ENCODE measurements at places on chromosomes 13 and 19. TPM values are rescaled to one million over a fixed set of nuclear protein-coding genes. Genes with fewer than 3 reads are reported as not detected.
A peak's percentile ranks its signal among the peaks of the same experiment; 100 is the strongest.

DNA sequence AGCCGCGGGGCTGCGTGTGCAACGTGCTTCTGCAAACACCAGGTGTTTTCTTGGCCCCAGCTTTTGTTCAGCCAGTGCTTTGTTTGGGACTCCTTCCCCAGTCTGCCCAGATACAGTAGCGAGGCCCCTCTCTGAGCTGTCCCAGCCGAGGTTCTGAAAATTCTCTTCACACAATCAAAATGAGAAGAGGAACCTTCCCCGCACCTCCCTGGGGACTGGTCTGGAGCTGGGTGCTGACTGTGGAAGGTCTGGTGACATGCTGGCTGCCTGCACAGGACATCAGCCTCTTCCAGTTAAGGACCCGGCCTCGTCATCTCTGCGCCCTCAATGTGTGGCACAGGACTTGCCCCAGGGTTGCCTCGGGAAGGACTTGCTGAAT lies 4.2 kb downstream of the ATP4A start:
- peaks cover 62% of the 10 kb centered on the region for H3K27me3 ChIP-seq
- H3K4me3 ChIP-seq = no peak overlapping the region
- peaks cover 13% of the 10 kb centered on the region for H3K4me1 ChIP-seq
- no peak for DNase-seq
- H3K27ac ChIP-seq = no peak overlapping the region
- H3K36me3 ChIP-seq = no peaks in the 10 kb centered on the region

GRCh38 chr19:42228641-42229040 lies 8.5 kb downstream of the ZNF526 start:
- H3K27me3 ChIP-seq = no peaks in the 10 kb centered on the region
- peaks cover 96% of the 10 kb centered on the region for H3K36me3 ChIP-seq
- no peak overlapping the region for H3K27ac ChIP-seq
- H3K4me3 ChIP-seq = no peak overlapping the region

- H3K27ac ChIP-seq = no peak overlapping the region
- no peak for DNase-seq
- no peak overlapping the region for H3K4me3 ChIP-seq
- H3K27me3 ChIP-seq = peaks cover 5% of the 10 kb centered on the region
- H3K36me3 ChIP-seq = no peaks in the 10 kb centered on the region
These were observed 10.6 kb upstream of the UBE2S start for GRCh38 chr19:55418185-55418584.

GRCh38 chr13:33543631-33544265 lies 258.2 kb upstream of the STARD13 start:
- no peaks in the 10 kb centered on the region for H3K36me3 ChIP-seq
- no peaks in the 10 kb centered on the region for H3K27me3 ChIP-seq
- peak overlapping the region; percentile 94 for H3K27ac ChIP-seq
- peaks cover 29% of the 10 kb centered on the region for H3K4me1 ChIP-seq
- H3K4me3 ChIP-seq = peak overlapping the region; percentile 48
- no peak for DNase-seq

DNA sequence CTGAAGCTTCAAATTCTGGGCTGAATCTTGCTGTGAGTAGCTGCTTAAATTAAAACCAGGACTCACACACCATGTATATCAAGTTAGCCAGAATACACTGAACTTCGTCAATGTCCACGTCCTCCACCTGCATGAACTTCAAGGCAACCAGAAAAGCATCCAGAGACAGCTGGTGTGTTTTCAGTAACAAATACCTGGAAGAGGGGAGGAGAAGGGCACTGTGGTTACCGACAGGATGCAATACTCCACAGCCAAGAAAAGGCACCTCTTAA lies 20.4 kb downstream of the PROZ start:
- H3K4me3 ChIP-seq = no peak overlapping the region
- H3K4me1 ChIP-seq = no peaks in the 10 kb centered on the region
- no peak for DNase-seq

The ZNF486 gene
- 5.2 TPM for total RNA-seq

The EPSTI1 gene
- 1.2 TPM for total RNA-seq

GRCh38 chr13:20270163-20270865 lies 38.2 kb upstream of the GJB6 start:
- no peak for DNase-seq
- H3K27me3 ChIP-seq = peaks cover 2% of the 10 kb centered on the region
- H3K27ac ChIP-seq = no peak overlapping the region
- peaks cover 16% of the 10 kb centered on the region for H3K4me1 ChIP-seq
- no peak overlapping the region for H3K4me3 ChIP-seq

DNA sequence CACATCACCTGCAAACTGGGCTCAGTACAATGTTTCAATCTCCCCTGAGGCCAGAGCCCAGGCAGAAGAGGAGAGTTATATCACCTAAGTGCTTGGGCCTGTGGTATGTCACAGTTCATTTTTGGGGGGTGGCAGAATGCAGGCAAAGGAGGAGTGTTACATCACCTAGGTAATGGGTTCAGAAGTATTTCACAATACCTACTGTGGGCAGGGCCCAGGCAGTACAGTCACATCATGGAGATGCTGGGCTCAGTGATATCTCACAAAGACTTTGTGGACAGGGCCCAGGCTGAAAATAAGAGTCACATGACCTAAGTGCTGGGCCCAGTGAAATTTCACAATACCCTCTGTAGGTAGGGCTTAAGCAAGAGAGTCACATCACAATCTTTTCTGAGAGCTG lies 12.7 kb upstream of the ZNF728 start:
- H3K36me3 ChIP-seq = no peaks in the 10 kb centered on the region
- no peaks in the 10 kb centered on the region for H3K27me3 ChIP-seq
- no peak for DNase-seq
- no peaks in the 10 kb centered on the region for H3K4me1 ChIP-seq
- H3K27ac ChIP-seq = no peak overlapping the region

DNA sequence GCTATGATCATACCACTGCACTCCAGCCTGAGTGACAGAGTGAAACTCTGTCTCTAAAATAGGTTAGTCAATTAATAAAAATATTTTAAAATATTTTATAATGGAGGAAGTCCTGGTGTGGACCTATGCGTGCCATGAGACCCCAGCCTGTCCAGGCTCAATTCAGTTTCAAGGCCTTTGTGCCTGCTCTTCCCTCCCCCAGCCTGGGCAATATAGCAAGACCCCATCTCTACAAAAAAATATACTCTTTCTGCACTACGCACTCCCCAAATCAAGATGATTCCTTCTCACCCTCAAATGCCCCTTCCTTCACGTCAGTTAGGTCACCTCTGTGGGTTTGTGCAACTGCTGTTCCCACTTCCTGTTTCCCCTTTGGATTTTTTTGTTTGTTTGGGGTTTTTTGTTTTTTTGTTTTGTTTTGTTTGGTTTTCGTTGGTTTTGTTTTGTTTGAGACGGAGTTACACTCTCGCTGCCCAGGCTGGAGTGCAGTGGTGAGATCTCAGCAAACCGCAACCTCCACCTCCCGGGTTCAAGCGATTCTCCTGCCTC lies 1.4 kb upstream of the HSH2D start:
- no peaks in the 10 kb centered on the region for H3K36me3 ChIP-seq
- DNase-seq = no peak
- H3K27ac ChIP-seq = no peak overlapping the region
- peaks cover 11% of the 10 kb centered on the region for H3K27me3 ChIP-seq
- no peaks in the 10 kb centered on the region for H3K4me1 ChIP-seq

DNA sequence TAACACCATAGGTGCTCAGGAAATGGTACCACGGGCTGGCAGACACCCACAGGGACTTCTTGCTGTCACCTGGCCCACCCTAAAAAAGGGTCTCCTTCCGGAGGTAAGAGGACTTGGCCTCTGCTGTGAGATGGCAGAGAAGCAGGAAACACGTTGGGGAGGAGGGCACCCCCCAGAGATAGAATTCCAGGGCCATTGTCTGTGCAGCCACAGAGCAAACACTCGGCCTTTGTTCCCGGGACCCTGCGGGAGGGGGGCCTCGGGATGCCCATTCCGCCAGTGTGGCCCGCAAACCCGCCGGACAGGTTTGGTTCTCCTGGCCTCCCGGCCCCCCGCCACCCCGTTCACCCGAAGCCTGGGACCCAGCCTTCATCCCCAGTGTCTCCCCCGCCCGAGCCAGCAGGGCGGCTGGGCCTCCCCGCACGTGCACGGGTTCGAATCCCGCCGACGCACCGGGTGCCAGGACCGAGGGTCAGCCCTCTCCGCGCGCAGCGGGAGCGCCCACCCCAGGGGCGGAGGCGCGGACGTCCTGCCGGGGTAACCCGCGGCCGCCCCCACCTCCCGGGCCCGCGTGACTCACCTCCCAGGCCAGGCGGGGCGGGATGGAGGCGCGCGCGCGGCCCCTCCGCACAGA lies 714 bp downstream of the PLPP2 start:
- peaks cover 40% of the 10 kb centered on the region for H3K4me1 ChIP-seq
- DNase-seq = no peak
- no peaks in the 10 kb centered on the region for H3K36me3 ChIP-seq
- peaks cover 53% of the 10 kb centered on the region for H3K27me3 ChIP-seq

DNA sequence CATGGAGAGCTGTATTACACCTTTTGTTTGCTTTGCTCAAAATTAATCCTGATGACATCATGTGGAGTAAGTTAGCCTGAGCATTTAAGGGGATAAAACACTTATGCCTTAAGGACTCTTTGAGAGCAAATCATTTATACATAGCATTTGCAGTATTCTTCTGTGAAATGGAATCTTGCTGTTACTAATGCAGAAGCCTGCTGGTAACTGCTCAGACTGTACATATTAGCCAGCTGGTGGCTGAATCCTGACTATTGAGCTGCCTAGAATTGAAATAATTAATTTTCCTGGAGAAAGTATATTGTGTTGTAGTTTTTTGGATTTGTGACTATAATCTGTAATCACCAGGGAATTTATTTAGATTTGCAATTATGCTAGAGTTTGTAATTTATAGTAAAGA lies 363.2 kb downstream of the GPC6 start:
- no peak overlapping the region for H3K27ac ChIP-seq
- H3K36me3 ChIP-seq = no peaks in the 10 kb centered on the region
- no peaks in the 10 kb centered on the region for H3K4me1 ChIP-seq
- no peak for DNase-seq
- H3K27me3 ChIP-seq = no peaks in the 10 kb centered on the region

- H3K4me1 ChIP-seq = peaks cover 19% of the 10 kb centered on the region
- H3K36me3 ChIP-seq = peaks cover 13% of the 10 kb centered on the region
- no peak for DNase-seq
- no peak overlapping the region for H3K4me3 ChIP-seq
These were observed 8.4 kb upstream of the KCTD4 start for GRCh38 chr13:45209229-45209628.

The SHISA7 gene
- not detected for total RNA-seq

The CATSPERD gene
- total RNA-seq = 0.24 TPM

DNA sequence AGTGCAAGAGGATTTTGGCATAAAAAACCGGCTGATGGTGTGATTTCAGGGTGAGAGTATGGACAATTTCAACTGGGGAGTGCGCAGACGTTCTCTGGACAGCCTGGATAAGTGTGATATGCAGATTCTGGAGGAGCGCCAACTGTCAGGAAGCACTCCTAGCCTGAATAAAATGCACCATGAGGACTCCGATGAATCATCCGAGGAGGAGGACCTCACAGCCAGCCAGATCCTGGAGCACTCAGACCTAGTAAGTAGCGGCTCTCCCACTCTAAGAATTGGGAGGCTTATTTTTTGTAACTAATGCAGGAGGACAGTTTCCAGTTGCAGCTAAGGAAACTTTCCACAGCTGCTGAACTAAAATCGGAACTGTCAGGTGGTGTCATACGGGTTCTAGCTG lies 53.6 kb downstream of the ZAR1L start:
- peaks cover 11% of the 10 kb centered on the region for H3K36me3 ChIP-seq
- no peaks in the 10 kb centered on the region for H3K27me3 ChIP-seq
- H3K4me3 ChIP-seq = no peak overlapping the region
- no peak overlapping the region for H3K27ac ChIP-seq
- DNase-seq = no peak
- H3K4me1 ChIP-seq = peaks cover 8% of the 10 kb centered on the region

GRCh38 chr19:50876456-50876855 lies 3.2 kb downstream of the KLK2 start:
- H3K4me3 ChIP-seq = no peak overlapping the region
- no peak for DNase-seq
- peaks cover 67% of the 10 kb centered on the region for H3K27me3 ChIP-seq
- H3K27ac ChIP-seq = no peak overlapping the region
- H3K36me3 ChIP-seq = no peaks in the 10 kb centered on the region
- H3K4me1 ChIP-seq = no peaks in the 10 kb centered on the region

DNA sequence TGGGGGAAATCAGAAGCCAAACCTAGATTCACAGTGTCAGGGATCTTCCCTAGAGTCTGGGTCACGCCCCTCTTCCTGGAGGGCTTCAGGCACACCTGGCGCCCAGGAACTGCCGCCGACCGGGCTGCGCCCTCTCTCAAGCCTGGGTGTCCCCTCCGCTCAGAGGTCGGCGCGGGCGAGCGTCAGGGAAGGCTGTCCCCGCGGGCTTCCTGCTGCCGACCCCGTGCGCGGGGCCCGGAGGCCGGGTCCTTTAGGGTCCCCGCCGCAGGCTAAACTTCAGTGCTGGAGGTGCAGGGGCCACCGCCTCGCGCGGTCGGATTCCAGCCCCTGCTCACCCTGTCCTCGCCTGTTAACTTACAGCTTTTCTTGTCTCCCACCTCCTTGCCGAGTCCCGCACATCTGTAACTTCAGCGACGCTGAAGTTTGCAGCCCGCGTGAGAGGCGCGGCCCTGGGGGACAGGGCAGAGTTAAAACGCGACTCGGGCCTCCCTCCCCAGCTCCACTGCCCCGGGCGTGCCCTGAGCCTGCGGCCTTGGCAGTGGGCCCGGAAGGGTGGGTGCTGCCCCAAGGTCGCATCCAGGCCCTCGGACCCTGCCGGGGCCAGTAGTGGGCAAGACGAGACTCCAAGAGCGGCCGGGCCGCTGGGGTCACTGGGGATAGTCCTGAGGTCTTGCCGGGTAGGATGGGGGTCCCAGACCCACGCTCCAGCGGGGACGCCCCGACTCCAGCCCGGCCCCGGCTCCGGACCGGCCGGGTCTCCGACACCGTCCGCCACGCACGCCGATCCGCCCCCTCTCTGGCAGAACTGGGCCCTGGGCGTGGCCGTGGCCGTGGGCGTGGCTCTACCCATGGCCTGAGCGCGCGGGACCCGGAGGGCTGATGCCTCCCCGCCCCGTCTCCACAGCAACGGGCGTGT lies 95.6 kb upstream of the ZNF98 start:
- H3K27me3 ChIP-seq = no peaks in the 10 kb centered on the region
- H3K4me3 ChIP-seq = no peak overlapping the region
- H3K4me1 ChIP-seq = no peaks in the 10 kb centered on the region
- H3K36me3 ChIP-seq = no peaks in the 10 kb centered on the region
- no peak for DNase-seq

GRCh38 chr13:52899206-52899605 lies 50.8 kb upstream of the PCDH8 start:
- DNase-seq = no peak
- no peak overlapping the region for H3K4me3 ChIP-seq
- no peaks in the 10 kb centered on the region for H3K36me3 ChIP-seq
- H3K27ac ChIP-seq = no peak overlapping the region
- H3K4me1 ChIP-seq = no peaks in the 10 kb centered on the region
- no peaks in the 10 kb centered on the region for H3K27me3 ChIP-seq

The NCR1 gene
- total RNA-seq = not detected

- DNase-seq = peak; percentile 78
These were observed 16.1 kb downstream of the TTYH1 start for GRCh38 chr19:54431255-54431838.

- no peaks in the 10 kb centered on the region for H3K4me1 ChIP-seq
- H3K36me3 ChIP-seq = no peaks in the 10 kb centered on the region
- no peak overlapping the region for H3K27ac ChIP-seq
- H3K4me3 ChIP-seq = no peak overlapping the region
- no peak for DNase-seq
These were observed 40.4 kb upstream of the C13orf42 start for GRCh38 chr13:51151463-51151862.

GRCh38 chr19:4952945-4953344 lies 16.0 kb upstream of the KDM4B start:
- no peak overlapping the region for H3K27ac ChIP-seq
- no peaks in the 10 kb centered on the region for H3K27me3 ChIP-seq
- DNase-seq = no peak
- no peaks in the 10 kb centered on the region for H3K4me1 ChIP-seq

The KIR2DL1 gene
- total RNA-seq = not detected

The APOC4 gene
- not detected for total RNA-seq

- H3K4me3 ChIP-seq = no peak overlapping the region
- DNase-seq = no peak
- H3K27ac ChIP-seq = no peak overlapping the region
- H3K4me1 ChIP-seq = no peaks in the 10 kb centered on the region
These were observed 860.8 kb upstream of the SLITRK5 start for GRCh38 chr13:86810361-86810760.
